NCI-H2171 (cell line): ENCODE measurements at places on chromosomes 7 and 10.
A peak's percentile ranks its signal among the peaks of the same experiment; 100 is the strongest.

DNA sequence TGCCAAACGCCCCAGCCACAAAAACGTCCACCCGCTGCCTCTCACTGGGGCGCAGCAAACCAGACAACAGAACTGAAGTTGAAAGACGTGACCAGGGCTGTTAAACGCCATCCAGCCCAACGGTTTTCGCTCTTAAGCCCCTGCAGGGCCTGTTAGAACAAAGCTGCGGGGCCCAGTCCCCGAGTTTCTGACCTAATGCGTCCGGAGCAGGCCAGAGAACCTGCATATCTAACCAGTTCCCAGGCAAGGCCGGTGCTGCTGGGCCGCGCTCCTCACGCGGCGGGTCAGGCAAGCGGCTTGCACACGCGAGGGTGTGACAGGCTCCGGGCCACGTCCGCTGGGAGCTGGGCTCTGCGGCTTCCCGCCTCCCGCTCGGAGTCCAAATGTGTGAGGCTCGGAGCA is 87.0 kb downstream of the PTPRN2 start:
- DNase-seq, result no peak

- no peak for DNase-seq
Measured at GRCh38 chr10:129796710-129797420, 167.2 kb downstream of the EBF3 start.

GRCh38 chr7:4748231-4748681 is 27.2 kb upstream of the AP5Z1 start:
- DNase-seq, result no peak

GRCh38 chr10:111439034-111439842 is 362.4 kb downstream of the ADRA2A start:
- no peak for DNase-seq

- DNase-seq, result no peak
Measured at GRCh38 chr10:62166331-62167131, 102.1 kb downstream of the RTKN2 start.

DNA sequence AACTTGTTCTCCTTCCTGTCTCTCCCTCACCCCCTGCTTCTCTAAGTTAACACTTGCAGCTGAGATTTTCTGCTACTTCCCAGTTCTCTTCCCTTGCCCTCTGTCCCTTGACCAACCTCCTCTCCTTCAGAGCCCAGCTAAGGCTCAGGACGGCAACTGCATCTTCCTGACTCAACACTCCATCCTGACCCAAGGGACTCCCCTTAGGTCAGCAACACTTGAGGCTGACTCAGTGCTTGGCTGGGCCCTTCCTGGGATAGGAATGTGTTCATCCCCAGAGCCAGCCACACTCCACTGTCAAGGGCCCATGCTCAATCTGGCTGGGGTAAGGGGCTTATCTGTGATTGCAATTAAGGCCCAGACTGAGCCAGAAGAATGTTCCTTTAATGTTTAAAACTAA is 3.4 kb downstream of the CALHM2 start:
- DNase-seq, result no peak

GRCh38 chr7:101218236-101219125 is 516 bp downstream of the ZNHIT1 start:
- no peak for DNase-seq

GRCh38 chr7:79923953-79924352 is 210.7 kb upstream of the GNAI1 start:
- no peak for DNase-seq

GRCh38 chr10:33914746-33915145 is 580.3 kb upstream of the NRP1 start:
- no peak for DNase-seq

DNA sequence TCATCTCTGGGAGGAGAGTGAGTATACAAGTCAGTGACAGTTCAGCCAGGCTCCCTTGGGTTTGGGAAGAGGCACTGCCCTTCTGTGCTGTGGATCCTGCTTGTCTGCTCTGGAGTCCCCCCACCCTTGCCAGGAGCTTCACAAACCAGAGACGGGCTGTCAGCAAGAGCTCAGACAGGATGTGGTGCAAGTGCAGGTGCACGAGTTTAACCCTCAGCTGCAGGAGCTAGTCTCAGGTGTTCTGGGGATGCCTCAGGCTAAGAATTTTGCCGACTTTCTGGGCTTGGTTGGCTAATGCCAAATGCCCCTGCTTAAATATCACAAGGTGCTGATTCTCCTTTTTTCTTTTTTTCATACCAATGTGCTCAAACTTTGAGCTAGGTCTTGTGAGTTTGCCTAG is 22.3 kb downstream of the ZNF783 start:
- no peak for DNase-seq

- DNase-seq, result no peak
Measured at GRCh38 chr7:43554423-43554822, 28.5 kb upstream of the STK17A start.

DNA sequence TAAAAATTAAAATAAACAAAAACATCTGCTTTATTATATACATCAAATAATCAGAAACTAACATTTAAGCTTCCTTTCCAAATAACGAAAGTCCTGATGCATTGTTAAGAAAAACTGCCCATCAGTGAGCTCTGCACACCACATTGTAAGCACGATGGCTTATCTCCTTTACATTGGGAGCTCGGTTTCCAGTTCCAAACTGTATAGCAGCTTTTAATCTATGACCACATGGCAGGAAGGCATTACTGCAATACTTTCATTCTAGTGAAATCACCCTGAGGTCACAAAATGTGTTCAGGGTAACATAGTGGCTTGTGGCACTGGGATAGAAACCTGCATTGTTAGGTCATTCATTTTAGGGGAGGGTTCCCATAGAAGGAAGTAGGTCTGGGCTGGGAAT is 146.3 kb downstream of the ZNF22 start:
- no peak for DNase-seq

- DNase-seq, result no peak
Measured at GRCh38 chr10:104688251-104689042, 47.4 kb downstream of the SORCS3 start.

DNA sequence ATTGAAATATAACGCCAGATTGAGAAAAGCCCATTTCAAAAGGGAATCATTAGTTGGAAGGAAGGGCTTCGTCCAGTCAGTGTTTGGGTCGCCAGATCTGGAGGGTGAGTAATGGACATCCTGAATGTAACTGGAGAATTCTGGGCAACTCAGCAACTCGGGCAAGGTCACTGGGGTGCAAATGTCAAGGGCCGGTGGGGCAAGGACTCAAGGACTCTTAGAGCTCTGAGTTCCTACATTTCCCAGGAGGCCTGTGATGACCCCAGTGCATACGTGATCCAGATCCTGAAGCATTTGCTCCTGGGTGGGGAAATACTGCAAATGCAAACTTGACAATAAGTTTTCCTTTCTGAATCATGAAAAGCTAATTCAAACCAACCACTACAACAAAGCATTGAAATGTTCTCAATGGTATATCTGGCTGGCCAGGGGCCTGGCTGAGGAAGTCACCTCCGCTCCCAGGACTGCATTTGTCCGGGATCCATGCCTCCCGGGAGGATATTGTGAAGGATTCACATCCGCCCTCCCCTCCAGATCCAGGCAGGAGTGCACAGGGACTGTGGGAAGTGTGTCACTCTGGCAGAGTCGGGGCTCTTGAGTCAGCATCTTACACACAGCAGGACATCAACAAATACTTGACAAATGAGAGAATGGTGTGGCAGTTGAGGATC is 164.0 kb downstream of the FANK1 start:
- no peak for DNase-seq

GRCh38 chr10:36602374-36602773 is 523.0 kb upstream of the ANKRD30A start:
- DNase-seq, result no peak

GRCh38 chr7:35508623-35509400 is 186.1 kb downstream of the HERPUD2 start:
- no peak for DNase-seq

GRCh38 chr7:37315772-37316715 is 132.6 kb downstream of the ELMO1 start:
- no peak for DNase-seq

GRCh38 chr10:86287110-86287793 is 79.3 kb downstream of the GRID1 start:
- no peak for DNase-seq

DNA sequence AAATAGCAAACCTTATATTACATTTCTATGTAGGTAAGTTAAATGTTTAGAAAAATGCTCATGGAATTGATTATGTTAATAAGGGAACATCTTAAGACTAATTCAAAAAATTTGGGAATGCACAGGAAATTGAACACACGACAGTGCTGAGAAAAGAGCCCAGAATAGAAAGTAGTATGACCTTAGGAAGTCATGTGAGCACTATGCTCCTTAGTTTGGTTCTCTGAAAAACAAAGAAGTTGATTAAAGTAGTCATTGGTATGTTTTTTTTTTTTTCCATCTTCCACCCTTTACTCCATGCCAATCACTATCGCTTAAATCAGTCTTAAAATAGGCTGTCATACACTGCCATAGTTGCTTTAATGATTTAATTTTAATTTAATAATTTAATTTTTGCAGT is 242.9 kb downstream of the ANKRD7 start:
- no peak for DNase-seq

DNA sequence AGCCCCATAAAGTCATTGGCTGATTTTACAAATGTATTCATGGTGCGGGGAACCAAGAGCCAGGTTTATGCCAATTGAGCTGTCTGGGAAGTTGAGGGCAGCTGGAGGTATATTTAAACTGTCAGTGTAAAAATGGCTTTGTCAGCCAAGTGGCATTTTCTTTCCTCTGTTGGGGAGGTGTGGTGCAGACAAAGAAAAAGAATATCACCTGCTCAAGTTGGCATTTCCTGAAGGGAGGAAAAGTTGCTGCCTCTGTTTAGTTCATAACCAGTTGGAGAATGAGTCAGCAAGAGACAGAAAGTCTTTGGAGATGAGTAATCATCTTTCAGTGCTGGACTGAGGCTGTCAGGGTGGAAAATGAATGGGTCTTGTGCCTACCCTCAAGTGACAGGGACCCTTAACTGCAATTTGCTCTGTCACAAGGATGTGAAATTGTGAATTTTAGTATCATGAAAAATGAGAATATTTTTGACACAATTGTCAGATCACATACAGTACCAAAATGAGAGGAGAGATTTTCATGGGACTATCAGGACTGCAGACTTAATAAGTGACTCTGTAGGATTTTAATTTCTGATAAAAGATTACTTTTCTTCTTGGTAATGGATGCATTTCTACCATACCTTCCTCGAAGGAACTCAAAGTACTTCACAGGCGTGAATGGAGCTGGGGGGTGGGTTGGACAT is 137.3 kb downstream of the ANLN start:
- DNase-seq, result no peak

DNA sequence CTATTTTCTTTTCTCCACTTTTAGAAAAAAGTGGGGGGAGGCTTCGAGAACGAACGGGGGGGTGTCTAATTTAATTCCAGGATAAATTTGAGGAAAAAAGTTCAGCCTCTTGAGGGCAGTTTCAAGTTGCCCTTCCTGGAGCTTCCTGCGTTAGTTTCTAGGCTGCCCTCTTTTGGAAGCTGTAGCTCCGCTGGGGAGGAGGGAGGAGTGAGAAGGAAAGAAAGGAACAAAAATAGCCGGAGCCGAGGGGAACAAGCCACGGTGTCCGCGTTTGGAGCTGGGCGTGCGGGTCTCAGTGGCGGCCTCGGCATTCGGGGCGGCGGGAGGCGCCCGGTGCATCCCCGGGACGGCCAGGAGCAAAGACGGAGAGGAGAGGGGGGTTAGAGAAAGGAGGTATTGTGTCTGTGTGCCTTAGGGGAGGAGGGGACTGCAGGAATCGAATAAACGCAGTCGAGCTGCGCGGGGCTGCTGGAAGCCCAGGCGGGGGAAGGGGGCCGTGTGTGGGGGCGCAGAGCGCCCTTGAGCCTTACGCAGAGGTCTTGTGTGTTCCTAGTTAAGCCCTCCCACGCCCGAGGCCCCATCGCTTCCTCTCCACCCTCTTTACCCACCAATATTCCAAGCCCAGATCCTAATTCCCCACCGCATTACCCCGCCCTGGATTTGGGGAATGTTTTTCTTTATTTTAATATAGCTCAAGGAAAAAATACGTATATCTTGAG is 2.0 kb upstream of the TNRC18 start:
- DNase-seq, result peak; percentile 87

GRCh38 chr7:36232555-36232954 is 79.5 kb downstream of the EEPD1 start:
- DNase-seq, result no peak

- no peak for DNase-seq
Measured at GRCh38 chr7:100093925-100094486, 5.2 kb downstream of the COPS6 start.

- DNase-seq, result no peak
Measured at GRCh38 chr10:91525896-91526712, 106.8 kb downstream of the PPP1R3C start.

DNA sequence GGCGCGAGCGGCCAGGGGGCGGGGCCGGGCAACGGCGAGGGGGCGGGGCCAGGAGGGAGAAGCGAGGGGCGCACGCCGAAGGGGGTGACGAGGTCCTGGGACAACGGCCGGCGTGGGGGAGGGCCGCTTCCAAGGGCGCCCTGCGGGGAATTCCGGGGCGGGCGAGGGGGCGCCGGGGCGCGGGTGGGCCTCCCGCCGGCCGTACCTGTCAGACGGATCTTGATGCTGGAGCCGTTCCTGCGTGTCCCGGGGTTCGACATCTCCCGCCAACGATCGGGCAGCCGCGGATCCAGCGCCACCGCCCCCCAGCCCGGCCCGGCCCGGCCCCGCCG is 421 bp downstream of the SMURF1 start:
- no peak for DNase-seq

GRCh38 chr10:78491812-78492211 is 458.1 kb downstream of the RPS24 start:
- no peak for DNase-seq

GRCh38 chr7:28556025-28556424 is 143.7 kb downstream of the CREB5 start:
- DNase-seq, result no peak

- no peak for DNase-seq
Measured at GRCh38 chr10:77361831-77362230, 275.8 kb downstream of the KCNMA1 start.

DNA sequence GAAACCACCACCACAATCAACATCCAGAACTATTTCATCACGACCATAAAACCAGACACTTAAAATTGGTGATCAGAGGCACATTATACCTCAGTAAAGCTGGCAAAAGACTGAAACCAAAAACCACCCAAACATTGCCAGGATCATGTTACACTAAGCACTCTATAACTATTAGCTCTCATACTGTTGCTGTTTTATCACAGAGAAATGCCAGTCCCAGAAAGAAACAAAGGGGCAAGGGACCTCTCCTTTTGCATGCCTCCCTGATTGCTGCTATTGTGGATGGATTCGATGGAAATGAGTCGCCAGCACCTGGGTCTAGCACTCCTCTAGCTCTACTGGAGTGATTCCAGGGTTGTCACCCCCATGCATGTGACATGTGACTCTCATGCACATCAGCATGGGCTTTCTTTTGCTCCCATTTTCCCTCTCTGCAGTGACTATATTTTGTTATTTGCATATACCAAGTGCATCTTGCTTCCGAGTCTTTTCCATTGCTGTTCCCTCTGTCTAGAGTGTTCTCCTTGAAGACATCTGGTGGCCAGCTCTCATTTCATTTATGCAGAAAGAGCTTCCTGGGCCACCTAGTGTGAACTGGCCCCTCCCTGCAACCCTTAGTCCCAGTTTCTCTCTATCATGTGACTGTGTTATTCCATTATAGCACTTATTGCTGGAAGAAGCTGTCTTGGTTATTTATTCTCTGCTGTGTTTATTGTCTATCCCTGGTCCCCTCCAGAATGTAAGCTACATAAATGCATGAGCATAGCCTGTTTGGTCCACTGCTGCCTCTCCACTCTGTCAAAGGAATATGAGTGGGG is 300.6 kb downstream of the PLXNA4 start:
- peak; percentile 69 for DNase-seq

GRCh38 chr7:43568529-43568928 is 14.4 kb upstream of the STK17A start:
- DNase-seq, result no peak
